ENCODE measurements at places on chromosomes 5 and 9. TPM values are rescaled to one million over a fixed set of nuclear protein-coding genes. Genes with fewer than 3 reads are reported as not detected.

PMPCA gene
- 169 TPM for total RNA-seq

GRCh38 chr5:139684350-139684880 is 36.3 kb downstream of the CXXC5 start:
- no peak for DNase-seq

- no peak for DNase-seq
These were observed 286.3 kb downstream of the NNT start for GRCh38 chr5:43889233-43889632.

- DNase-seq = no peak
These were observed 6.5 kb downstream of the SLC35A4 start for GRCh38 chr5:140571105-140571504.

Measured in A172 (cell line).